ENCODE measurements at places on chromosomes 1 and 21.

DNA sequence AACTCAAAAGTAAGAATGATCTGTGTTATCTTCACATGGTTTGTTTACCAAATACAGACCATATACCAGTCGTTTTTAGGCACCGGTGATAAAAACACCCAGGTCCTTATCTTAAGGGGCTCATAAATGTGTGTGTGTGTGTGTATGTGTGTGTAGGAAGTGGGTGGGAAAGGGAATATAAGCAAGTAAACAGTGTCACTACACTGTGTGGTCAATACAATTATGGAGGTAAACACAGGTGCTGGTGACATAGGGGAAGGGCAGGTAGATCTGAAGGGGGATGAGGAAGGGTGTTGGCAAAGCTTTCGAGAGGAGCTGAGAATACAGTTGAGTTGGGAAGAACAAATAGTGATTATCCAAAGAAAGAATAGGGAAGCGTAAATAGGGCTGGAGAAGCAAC, 19.1 kb upstream of the MRPS6 start:
- no peak for DNase-seq

DNA sequence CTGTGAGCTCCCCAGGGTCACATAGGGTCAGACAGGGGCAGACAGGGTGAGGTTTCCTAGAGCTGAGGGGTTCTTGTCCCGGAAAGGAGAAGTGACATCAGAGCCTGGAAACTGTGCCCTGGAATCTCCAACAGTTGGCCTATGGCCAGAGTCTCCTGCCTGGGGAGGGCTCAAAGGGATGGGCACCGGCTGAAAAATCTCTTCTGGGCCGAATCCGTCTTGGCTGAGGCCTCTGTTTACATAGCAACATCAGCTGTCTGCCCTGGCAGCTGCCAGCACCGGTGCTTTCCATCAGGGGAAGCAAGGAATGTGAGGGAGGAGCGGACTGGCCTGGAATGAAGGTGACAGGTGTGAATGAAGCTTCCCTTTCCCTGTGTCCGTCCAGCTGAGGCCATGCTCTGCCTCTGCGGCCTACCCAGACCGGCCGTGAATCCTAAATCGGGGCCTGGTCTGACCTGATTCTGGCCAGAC, 30.7 kb downstream of the VASH2 start:
- no peak for DNase-seq

DNA sequence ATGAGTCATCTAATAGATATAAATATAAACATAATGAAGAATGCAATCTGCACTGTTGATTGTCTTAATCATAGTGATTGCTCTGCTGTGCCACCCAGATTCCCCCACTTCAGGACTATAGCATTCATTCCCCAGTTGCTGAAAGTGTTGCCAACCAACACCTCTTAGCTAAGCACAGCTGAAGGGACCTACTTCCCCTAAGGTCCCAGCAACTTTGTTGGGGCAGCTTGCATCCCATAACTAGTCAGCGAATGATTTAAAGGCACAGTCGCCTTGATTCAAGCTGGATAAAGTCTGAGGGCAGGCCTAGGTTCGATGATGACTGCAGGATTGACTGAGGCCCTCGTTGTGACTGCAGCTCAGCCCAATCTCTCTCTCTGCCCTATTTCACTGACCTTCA, 14.3 kb upstream of the RGS1 start:
- DNase-seq = no peak

DNA sequence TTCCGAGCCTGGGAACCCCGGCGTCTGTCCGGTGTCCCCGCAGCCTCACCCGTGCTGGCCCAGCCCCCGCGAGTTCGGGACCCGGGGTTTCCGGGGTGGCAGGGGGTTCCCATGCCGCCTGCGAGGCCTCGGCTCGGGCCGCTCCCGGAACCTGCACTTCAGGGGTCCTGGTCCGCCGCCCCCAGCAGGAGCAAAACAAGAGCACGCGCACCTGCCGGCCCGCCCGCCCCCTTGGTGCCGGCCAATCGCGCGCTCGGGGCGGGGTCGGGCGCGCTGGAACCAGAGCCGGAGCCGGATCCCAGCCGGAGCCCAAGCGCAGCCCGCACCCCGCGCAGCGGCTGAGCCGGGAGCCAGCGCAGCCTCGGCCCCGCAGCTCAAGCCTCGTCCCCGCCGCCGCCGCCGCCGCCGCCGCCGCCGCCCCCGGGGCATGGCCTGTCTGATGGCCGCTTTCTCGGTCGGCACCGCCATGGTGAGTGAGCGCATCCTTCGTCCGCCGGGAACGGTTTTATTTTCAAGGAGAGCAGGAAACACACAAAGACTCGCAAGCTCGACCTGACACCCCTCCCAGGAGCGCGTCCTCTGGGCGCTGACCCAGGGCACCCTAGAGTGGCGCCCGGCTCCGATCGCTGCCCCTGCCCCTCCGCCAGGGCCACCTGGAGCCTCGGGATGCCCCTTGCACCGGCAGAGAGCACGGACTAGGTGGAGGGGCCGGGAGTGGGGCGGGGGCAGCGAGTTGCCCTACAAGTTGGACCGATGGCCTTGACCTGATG, at the start of gene ABCG1:
ABCG1 (plus strand) TSS at position 305 of the 770 bp plus-strand sequence; CDS start at position 428, 123 bp downstream.
- DNase-seq = no peak

DNA sequence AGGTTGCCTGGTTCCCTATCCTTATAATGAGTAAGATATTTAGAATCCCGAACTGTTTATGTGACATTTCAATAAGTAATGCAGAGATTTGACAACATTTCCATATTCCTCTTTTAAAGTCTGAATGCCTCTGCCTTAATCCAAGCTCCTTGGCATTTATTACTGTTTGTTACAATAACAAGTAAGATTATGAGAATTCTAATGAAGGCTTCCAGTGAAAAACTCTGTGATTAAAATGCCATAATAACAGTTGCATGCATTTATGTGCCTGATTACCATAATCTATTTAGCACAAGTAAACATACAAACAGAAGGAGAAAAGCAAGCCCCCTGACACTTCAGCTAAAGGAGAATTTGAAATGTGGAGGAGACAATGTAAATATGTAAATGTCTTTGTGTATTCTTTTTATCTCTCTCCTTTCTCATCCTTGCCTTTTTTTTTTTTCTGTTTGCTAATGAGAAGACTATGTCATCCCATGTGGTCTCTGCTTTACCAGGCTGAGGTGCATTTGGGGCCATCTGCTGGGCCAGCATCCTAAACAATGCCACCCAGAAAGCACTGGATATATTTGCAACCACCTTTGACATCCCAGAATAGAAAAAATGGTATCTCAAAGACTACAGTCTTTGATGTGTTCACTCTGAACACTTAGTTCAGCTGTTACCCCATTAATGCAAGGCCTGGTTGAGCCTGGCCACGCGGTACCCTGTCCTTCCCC, 17.2 kb upstream of the OLIG2 start:
- DNase-seq = no peak

GRCh38 chr1:9355503-9355902, 62.8 kb downstream of the SPSB1 start:
- no peak for DNase-seq

DNA sequence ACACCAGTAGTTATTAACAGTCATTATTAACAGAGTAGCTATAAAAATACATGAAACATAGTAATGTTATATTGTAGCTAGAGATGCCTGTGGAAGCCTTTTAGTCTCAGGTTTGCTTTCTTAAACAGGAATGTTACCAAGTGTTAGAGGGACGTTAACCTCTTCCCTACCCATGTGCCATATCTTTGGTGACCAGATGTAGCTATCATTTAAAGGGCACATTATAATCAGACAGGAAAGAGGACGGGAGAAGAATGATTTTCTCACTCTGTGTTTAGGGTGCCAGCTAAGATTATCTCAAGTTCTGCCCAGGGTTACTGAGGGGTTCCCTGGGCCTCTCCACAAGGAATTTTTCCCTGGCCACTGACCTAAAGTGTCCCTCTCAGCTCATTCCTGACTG, 20.9 kb upstream of the UBL4B start:
- no peak for DNase-seq

- no peak for DNase-seq
Measured at GRCh38 chr1:23865543-23865930, 2.6 kb downstream of the FUCA1 start.

- DNase-seq = no peak
Measured at GRCh38 chr1:211921579-211922095, 91.1 kb upstream of the LPGAT1 start.

DNA sequence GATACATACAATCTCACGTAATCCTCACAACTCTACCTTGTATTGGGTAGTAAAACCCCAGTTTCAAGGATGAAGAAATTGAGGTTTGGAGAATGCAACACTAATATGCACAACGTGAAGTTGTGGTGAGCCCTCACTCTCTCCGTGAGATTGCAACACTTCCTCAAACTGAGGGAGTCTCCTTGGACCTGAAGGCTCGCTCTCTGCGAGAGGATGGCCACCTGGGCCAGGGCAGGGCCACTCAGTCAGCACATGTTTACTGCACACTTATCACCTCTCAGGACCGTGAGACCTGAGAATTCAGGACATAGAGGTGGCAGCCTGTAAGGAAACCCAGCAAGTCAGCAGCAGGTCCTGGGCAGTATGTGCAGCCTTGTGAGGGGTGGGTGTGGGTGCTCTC, 8.7 kb downstream of the SH3BP5L start:
- no peak for DNase-seq

- DNase-seq = no peak
Measured at GRCh38 chr1:12600880-12601633, 17.0 kb downstream of the DHRS3 start.

GRCh38 chr1:109816175-109816811, 52.6 kb upstream of the EPS8L3 start:
- DNase-seq = no peak

DNA sequence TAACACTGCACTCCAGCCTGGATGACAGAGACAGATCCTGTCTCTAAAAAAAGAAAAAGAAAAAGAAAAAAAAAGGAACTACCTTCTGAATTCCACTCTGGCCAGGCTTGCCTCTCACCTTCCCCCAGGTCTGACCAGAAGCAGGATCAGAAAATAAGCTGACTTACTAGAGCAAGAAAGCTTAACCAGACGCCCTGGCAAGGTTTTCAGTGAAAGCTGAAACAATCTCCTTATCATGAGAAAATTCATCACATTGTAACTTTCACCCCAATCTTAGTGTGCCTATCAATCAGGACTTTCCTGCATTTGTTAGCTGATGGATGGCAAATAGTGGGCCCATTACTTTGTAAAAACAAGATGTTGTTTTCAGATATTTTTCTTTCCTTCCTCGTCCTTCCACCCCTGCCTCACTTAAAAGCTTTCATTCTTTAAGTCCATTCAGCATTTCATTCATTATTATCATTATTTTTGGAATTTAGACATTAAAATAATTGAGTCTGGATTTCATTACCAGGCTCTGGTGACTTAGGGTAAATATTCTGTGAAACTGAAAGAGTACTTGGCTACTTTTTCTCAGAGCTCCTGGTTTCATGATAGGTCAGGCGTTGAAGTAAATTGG, 96.5 kb upstream of the CD34 start:
- DNase-seq = no peak

GRCh38 chr1:50610563-50610962, 187.3 kb upstream of the DMRTA2 start:
- DNase-seq = no peak

DNA sequence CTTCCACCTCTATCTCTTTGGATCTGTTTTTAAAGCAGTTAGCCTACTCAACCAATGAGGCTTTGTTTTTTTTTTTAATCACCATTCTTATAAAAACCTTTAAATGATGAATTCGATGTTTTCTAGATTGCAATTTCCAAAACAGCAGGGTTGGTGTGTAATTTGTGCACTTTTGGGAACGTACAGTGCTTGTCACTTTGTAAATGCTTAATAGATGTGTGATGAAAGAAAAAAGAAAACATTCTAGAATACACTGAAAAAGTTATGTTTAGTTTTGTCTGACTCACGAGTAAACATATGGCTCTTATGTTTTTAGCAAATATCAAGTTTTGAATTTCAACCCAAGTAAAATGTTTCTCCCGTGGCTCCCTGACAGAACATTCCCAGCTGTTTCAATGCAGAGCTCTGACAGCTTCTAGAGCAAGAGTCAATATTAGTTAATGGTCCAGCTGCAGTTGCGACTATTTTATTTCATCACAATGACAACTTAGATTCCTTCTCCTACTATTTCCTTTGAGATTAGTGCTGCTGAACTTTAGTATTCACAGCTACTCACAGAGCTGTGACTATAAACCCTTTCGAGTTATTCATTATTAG, 362.5 kb upstream of the ADAMTS5 start:
- DNase-seq = no peak

- DNase-seq = no peak
Measured at GRCh38 chr1:66626261-66626660, 92.3 kb downstream of the SGIP1 start.

Data from stimulated activated CD4-positive, alpha-beta T cell treated with anti-CD3 and anti-CD28 coated beads, TNF-alpha, amount 100 ng/mL, for 48 hours (primary cell).